Stimulated activated CD8-positive, alpha-beta memory T cell treated with anti-CD3 and anti-CD28 coated beads, Interleukin-4, amount 100 ng/mL, for 24 hours (primary cell): ENCODE measurements at places on chromosomes 3 and 15.

DNA sequence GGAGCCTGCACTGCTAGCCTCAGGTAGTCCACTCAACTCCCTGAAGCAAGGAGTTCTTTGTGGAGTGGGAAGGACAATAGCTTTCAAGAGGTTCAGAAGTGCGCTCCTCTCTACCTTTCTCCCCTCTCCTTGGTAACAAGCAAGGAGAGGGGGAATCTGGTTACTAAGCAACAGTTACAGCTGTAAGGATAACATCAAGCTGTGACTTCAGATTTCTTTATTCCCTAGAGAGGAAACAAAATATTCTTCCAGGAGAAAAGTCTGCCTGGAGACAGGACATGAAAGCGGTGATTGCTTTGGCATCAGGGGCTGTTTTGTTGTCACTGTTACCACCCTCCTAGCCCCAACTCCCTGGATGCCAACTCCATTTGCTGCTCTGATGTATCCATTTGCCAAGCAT is 70.4 kb downstream of the TRANK1 start:
- DNase-seq = no peak

DNA sequence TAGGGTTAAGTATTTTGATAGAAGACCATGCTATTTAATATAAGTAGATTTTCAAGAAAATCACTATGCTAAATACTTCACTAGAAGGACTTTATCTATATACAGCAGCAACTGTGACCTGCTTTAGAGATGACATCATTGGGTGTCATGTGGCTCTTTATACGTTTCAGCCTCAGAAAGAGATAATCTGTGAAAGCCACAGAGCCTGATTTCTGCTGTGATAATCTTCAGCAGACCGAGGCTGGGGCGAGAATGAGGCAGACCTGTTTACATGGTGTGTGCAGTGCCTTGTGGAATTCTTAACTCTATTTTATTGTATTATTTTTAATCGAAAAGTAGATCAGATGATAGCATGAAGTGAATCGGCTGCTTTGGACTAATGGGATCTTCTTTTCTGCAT is 471.2 kb downstream of the MFSD1 start:
- DNase-seq = no peak

DNA sequence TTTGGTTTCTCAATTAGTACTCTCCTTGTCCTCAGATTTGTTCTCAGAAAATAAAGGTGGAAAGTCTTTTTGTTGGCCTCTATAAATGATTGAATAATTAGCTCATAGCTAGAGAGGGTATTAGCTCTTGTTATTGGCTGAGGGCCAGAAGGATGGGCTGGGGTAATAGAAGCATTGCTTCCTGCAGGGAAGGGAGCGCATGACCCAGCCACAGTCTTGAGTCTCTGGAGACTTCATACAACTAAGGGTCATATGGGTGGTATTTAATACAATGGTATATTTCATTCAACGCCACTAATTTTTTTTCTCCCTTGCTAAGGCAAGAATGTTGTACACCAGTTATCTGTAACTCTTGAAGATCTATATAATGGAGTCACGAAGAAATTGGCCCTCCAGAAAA is 8.4 kb downstream of the DNAJA4 start:
- DNase-seq = no peak

DNA sequence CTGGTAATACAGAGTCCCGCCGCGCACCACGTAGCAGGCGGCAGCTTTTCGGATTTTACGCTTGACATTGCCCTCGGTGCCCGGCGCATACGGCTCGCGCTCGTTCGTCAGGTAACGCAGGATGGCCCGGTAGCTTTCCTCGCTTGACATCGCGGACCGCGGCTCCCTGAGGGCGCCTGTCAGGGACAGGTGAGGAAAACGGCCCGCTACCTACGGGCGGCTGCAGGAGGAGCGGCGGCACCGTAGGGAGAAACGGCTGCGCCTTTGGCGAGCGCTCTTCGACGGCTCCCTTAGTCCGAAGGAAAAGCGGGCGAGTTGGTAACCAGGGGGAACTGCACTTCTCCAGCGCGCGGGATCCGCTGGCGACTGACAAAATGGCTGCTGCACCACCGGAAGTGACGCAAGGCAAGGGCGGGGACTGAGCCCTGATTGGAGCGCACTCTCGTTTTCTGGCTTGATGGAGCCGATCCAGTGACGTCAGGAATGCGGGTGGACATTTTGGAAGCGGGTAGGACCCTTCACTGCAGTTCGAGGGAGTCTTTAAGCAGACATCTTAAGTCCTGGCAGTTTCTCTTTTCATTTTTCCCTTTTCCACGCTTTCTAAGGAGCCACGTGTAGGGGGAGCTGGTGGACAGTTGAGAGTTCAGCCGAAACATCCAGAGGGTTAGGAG is at the start of gene ZBTB11:
Gene ZBTB11 (minus strand): TSS at position 368 of the 671 bp plus-strand sequence. CDS start 218 bp downstream, at position 150.
- DNase-seq = peak; percentile 99

DNA sequence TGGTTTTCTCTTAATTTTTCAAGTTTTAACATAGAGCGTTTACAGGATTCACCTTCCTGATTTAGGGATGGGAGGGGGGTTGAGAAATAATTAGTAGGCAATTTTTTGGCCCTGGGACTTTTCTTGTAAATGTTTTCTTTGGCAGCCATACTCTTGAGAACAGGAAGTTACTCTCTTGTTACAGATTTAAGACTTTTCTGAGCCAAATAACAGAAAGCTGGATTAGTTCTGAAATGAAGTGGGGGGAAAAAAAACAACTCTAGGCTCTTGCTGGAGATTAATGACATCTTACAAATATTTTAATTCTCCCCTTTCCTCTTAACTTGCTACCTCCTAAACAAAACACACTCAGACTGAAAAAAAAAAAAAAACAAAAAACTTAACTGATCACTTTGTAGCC is 13.8 kb upstream of the POLR2M start:
- DNase-seq = no peak

GRCh38 chr3:86968244-86968932 is 22.6 kb downstream of the VGLL3 start:
- no peak for DNase-seq

- no peak for DNase-seq
Observed at GRCh38 chr3:138373736-138374094, 25.3 kb downstream of the MRAS start.

DNA sequence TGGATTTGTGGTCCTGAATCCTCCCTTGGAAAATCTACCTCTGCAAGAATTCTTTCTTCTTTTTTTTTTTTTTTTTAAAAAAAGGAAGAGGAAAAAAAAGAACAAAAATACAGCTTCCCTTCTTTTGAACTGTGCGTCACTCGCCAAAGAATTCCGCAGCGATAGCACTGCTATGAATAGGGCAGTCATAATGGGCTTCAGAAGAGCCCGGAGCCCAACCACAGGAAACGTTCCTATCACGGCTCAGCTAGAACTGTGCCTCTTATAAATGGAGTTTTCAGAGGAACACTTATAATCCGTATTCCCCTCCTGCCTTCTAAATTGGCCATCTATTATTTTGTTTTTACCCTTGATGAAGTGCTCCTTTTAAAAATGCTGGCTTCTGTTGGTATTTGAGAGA is 227.7 kb downstream of the ADAMTS17 start:
- DNase-seq = no peak

DNA sequence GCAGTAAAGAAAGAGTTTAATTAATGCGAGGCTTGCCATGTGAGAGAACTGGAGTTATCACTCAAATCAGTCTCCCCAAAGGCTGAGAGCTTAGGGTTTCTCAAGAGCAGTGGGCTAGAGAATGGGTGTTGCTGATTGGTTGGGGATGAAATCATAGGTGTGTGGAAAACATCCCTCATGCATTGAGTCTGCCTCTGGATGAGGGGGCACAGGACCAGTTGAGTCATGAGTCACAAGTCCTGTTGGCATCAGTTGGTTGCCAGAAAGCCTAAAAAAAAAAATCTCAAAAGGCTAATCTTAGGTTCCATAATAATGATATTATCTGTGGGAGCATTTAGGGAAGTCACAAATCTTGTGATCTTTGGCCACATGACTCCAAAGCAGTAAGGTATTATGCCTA is 800.3 kb downstream of the TUSC7 start:
- no peak for DNase-seq

DNA sequence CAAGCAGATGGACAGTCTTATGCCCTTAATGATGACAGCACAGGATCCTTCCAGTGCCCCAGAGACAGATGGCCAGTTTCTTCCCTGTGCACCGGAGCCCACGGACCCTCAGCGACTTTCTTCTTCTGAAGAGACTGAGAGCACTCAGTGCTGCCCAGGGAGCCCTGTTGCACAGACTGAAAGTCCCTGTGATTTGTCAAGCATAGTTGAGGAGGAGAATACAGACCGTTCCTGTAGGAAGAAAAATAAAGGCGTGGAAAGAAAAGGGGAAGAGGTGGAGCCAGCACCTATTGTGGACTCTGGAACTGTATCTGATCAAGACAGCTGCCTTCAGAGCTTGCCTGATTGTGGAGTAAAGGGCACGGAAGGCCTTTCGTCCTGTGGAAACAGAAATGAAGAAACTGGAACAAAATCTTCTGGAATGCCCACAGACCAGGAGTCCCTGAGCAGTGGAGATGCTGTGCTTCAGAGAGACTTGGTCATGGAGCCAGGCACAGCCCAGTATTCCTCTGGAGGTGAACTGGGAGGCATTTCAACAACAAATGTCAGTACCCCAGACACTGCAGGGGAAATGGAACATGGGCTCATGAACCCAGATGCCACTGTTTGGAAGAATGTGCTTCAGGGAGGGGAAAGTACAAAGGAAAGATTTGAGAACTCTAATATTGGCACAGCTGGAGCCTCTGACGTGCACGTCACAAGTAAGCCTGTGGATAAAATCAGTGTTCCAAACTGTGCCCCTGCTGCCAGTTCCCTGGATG is 198.7 kb downstream of the AKAP13 start:
- DNase-seq = no peak
